ENCODE measurements at places on chromosomes 2 and 18.
A peak's percentile ranks its signal among the peaks of the same experiment; 100 is the strongest.

DNA sequence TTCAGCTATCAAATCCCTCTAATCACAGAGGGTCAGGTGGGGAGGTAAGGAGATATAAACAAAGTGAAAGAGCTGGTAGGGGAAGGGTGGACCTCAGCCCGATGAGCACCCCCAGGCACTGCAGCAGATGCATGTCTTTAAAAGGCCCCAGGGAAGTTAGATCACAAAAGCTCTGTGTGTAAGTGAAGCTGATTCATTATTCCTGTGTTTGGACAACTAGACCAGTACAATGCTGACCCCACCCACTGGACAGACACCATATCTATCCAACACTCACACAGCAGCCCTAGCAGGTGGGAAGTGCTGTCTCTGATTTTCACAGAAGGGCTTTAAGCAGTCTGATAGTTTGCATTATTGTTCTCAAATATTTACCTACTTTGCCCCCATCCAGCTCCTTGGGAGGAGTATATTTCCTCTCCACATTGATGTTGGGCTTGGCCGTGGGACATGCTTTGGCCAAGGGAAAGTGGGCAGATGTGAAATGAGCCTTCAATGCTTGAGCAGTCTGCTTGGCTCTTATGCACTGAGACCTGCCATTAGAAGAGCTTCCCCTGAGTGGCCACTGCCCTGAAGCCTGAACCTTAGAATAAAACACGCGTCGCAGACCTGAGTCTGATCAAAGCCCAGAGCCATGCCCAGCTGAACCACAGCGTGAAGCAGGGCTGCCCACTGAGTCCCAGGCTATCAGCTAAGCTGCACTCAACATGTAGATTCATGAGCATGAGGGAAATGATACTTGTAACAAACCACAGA, 111.4 kb downstream of the COPS8 start:
- DNase-seq, result peak; percentile 85

DNA sequence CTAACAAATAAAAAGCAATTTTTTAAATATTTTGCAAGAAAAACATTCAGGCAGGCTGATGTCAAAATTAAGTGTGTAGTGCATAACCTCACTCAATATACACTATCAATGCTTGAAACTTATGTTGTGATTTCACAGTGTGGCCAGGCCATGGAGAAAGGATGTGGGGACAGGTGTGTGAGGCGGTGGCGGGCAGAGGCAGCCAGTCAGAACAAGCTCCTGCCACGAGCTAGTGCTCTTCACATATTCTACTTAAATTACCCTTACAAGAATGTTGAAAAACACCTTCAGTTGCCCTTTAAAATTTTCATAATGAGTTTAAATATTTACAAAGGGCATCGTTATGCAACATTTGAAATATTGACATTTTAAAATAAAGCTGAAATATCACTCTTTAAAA, 43.2 kb downstream of the CYB5A start:
- no peak for DNase-seq

DNA sequence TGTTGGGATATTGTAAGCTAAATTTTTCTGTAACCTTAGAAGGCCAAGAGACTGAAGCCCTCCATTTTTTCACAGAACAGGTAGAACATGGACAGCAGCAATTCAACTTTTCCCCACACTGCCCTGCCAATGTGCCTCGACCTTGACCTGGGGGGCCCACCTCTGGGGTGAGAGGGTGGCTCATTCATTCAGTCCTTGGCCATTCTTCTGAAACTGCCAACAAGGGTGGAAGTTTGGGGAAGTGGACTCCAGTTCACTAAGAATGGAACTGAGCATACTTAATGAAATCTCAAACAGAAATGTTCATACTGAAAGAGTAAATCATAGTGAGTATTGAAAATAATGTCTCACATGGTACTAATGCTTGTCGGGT, 1.1 kb downstream of the EEF1B2 start:
- DNase-seq, result peak; percentile 6

DNA sequence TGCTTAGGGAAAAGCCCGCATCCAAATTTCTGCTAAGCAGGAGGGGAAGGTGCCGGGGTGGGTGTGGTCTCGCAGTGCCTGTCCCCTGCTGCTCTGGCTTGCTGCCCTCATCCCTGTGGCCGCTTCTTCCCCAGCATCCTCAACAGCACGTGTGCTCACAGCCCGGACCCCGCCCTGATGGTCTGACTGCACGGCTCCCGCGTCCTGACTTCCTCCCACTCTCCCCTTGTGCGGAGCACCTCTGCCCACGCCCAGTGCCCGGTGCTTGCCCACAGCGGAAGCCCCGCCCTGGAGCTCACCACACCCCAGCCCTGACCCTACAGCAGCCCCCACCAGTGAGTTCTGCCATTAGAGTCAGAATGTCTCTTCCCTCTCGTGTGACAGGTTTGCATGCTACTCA, 277.9 kb downstream of the NDUFA10 start:
- DNase-seq, result no peak

GRCh38 chr2:40332191-40332826, 119.6 kb downstream of the SLC8A1 start:
- DNase-seq, result peak; percentile 29

- peak; percentile 89 for DNase-seq
Observed at GRCh38 chr18:36314754-36315153, 17.2 kb downstream of the FHOD3 start.

DNA sequence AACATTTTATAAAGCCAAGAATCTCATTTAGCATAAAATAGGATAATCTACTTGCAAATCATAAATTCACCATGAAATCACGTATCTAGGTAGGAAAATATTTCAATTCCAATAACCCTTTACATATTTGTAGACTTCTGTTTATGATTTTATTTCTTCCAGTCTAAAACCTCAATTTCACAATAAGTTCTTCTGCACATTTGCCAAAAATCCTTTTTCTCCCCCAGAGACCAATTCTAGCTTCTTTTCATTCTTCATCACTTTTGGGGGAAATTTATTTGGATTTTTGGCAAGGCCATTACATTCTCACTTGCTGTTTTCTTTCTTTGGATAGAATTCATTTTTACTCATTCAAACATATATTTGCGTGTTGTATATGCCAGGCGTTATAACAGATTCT, 86.8 kb downstream of the SPRED2 start:
- DNase-seq, result peak; percentile 22

DNA sequence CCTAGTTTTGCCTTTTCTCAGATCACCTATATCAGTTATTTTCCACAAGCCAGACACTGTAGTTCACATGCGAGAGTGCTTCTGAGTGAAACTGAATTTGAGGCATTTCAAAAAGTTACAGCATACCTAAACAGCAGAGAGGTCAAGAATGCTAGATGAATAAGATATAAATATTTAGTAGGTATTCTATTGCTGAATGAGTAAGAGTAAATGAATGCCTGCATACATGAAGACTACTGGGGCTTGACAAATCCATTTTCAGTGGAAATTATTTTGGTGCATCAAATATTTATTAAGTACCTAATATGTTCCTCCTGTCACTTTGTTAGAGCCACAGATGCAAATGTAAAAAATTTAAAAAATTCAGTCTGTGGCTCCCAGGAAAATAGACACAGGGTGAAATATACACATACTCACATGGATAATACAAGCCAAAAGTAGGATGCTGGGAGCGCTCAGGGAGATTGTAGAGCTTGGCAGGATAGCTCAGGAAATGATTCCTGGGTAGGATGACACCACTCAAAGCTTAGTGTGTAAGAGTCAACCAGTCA, 27.6 kb upstream of the CDC42EP3 start:
- peak; percentile 46 for DNase-seq

DNA sequence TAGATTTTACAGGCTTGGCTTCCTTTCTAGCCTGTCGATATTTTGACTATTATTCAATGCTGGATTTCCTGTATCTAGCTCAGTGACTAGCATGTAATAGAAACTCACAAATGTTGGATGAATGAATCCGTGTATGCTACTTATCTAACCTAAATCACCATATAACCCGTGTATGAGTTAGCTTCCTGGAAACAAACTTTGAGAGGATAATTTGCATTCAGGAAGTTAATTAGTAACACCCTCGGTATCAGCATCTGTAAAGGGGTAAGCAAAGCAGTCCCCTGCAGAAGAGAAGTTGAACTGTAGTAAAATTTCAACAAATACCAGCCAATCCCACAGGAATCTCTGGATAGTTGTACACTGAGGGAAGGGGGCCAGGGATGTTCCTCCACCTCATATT, 269.4 kb upstream of the LRATD1 start:
- DNase-seq, result no peak

All from GM23248 (cell line).